ENCODE measurements at places on chromosomes 3 and 15. TPM values are rescaled to one million over a fixed set of nuclear protein-coding genes. Genes with fewer than 3 reads are reported as not detected.

ALDH1L1 gene
- 34.5 TPM for total RNA-seq

DNA sequence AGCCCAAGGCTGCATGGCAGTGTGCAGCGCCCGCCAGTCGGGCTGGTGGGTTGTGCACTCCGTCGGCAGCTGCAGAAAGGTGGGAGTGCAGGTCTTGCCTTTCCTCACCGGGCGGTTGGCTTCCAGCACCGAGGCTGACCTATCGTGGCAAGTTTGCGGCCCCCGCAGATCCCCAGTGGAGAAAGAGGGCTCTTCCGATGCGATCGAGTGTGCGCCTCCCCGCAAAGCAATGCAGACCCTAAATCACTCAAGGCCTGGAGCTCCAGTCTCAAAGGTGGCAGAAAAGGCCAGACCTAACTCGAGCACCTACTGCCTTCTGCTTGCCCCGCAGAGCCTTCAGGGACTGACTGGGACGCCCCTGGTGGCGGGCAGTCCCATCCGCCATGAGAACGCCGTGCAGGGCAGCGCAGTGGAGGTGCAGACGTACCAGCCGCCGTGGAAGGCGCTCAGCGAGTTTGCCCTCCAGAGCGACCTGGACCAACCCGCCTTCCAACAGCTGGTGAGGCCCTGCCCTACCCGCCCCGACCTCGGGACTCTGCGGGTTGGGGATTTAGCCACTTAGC lies 4.3 kb downstream of the ISL2 start:
- DNase-seq: no peak

DNA sequence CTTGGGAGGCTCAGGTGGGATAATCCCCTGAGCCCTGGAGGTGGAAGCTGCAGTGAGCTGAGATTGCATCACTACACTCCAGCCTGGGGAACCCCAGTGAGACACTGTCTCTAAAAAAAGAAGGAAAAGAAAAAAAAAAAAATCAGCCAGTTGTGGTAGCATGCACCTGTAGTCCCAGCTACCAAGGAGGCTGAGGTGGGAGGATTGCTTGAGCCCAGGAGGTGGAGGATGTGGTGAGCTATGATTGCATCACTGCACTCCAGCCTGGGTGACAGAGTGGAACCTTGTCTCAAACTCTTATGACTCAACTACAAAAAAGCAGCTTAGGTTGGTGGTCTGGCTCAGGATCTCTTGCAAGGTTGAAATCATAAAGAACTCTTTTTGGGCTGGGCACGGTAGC lies 19.3 kb upstream of the GPX1 start:
- no peak for DNase-seq

- DNase-seq: no peak
Observed at GRCh38 chr3:183158113-183158512, 4.4 kb downstream of the LAMP3 start.

- no peak for DNase-seq
Observed at GRCh38 chr3:142992323-142992722, 9.0 kb upstream of the U2SURP start.

DNA sequence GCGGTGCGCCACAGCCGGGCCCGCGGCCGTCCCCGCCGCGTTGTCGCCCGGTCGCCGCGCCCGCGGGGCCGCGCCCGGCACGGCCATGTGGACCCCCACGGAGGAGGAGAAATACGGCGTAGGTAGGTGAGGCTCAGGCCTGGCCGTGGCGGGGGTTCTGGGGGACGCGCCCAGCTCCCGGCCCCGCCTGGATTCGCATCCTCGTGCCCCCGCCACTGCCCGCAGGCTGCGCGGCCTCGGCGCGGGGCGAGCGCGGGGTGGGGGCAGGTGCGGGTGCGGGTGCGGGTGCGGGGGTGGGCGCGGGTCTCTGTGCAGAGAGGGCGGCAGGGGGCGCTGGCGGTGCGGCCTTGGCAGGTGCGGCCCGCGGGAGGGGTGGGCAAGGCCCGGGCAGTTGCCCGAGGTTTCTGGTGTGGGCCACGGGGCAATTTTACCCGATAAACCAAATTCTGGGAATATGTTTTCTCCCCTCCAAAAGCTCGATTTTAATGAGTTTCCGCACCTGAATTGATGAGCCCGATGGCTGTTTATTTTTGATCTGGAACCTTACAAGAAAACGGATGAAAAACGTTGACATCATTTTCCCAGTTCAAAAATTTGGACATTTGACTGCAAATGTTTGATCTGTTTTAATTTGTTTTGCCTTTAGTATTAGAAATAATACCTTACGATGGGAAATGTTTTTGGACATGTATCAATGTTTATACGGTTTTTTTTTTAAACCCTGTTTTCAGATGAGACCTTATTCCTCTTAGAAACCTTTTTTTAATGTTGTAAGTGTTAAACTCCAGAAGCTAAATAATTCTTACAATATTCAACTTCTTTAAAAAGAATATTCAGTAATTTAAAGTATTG lies 678 bp downstream of the DOCK3 start:
- no peak for DNase-seq

Data from tibial nerve (tissue), 4 donors.